Stimulated activated CD8-positive, alpha-beta memory T cell treated with anti-CD3 and anti-CD28 coated beads, Interleukin-4, amount 100 ng/mL, for 1 hour (primary cell): ENCODE measurements at places on chromosomes 13 and 19.

DNA sequence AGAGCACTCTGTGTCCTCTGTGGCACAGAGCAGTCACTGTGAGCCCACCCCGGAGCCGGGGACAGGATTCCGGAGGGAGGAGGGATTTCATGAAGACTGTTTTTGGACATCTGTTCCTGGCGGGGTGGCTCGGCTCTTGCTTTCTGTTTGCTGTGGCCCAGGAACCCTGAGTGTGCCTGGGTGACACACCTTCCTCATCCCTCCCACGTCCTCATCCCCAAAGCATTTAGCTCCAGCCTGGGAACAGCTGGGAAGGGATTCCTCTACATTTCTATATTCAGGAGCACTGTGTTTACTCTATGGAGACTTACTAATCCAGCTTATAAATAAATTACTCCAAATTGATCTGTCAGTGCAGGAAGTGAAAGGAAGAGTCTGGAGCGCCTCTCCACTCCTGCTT, 97.8 kb upstream of the UBL3 start:
- no peak for DNase-seq

DNA sequence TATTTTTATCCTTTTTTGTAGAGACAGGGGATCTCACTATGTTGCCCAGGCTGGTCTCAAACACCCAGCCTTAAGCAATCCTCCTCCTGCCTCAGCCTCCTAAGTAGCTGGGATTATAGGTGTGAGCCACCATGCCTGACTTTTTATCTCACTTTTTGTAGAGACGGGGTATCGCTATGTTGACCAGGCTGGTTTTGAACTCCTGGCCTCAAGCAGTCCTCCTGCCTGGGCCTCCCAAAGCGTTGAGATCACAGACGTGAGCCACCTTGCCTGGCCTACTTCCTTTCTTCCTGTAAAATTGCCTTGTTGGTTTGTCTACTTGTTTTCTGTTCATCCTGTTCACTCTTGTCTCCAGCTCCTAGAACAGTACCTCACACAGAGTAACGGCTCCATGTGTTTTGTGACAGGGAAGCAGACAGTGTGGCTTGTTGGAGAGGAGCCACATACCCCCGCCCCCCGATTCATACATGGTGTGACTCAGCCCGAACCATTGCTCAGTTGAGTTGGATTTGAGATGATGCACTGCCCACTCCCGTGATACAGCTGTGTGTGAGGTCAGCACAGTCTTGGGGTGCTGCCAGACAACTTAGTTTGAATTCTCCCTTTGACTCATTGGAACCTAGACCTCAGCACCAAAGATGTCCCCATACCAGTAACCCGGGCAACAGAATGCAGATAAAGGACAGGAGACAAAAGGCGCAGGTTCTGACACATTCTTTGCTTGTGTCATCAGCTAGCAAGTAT, 34.2 kb downstream of the GPR42 start:
- DNase-seq = no peak

GRCh38 chr19:858284-858683, 1.2 kb upstream of the CFD start:
- DNase-seq = no peak

DNA sequence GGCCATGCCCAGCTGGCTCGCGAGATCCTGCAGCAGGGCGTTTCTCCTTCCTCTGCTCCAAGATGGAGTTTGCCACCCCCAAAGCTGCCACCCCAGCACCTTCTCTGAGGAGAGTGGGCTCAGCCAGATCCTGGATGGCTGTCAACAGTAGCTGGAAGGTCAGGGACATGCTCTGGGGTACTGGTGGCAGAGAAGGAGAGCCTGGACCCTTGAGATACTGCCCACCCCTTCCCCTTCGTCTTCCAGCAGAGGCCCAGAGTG, 11.6 kb downstream of the IRGC start:
- no peak for DNase-seq
